ENCODE measurements at places on chromosomes 2 and 18. TPM values are rescaled to one million over a fixed set of nuclear protein-coding genes. Genes with fewer than 3 reads are reported as not detected.

The UGT1A9 gene
- polyA plus RNA-seq: not detected

DNA sequence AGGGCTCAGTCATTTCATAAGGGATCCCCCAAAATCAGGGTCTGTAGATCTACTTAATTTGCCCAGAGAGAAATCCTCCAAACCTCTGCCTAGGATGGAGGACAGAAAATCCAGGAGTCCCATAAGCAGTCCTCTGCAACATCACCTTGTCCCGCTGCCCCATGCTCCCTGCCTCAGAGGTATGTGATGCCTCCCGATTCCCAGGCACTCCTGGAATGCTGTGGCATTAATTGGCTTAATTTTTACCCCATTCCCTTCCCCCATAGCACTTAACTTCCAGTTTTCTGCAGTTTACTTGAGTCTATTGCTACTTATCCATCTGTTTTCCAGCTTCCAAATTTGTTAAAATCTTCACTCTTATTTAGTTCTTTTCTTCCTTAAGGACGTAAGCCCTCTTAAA is 91.6 kb upstream of the TSPYL6 start:
- DNase-seq: no peak

DNA sequence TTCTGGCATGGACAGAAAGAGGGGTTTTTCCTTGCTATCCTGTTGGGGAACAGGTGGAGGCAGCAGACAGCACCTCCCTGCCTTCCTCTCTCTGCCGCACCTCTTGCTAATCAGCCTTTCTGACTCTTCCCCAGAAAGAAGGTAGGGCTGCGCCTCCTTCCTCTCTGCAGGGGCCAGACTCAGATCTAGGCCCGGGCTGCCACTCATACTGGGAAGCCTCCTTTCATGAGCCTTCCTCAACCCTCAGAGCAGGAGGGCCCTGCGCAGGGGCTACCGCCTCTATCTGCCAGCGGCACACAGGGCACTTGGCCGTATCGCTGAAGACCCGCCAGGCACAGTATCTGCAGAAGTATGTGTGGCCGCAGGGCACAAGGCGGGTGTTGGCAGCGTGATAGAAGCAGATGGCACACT is 7.1 kb downstream of the NEURL3 start:
- no peak for DNase-seq

The TUBB6 gene
- polyA plus RNA-seq: 23.6 TPM

- DNase-seq: no peak
These were observed 210.9 kb upstream of the SMAD7 start for GRCh38 chr18:49161627-49162026.

The DOK6 gene
- polyA plus RNA-seq: 0.05 TPM

The UGT1A10 gene
- 0.03 TPM for polyA plus RNA-seq

- DNase-seq: no peak
These were observed 35.8 kb downstream of the SCTR start for GRCh38 chr2:119488245-119489214.

GRCh38 chr2:152445791-152446201 is 110.8 kb downstream of the FMNL2 start:
- no peak for DNase-seq

The LAMA1 gene
- 0.04 TPM for polyA plus RNA-seq

The NEMP2 gene
- 0.38 TPM for polyA plus RNA-seq

GRCh38 chr2:204049635-204050034 is 113.1 kb downstream of the ICOS start:
- no peak for DNase-seq

Measured in psoas muscle (tissue), 8 donors.